Activated T-helper 17 cell treated with anti-CD3 and anti-CD28 coated beads, Interleukin-2, amount 50 U/mL, for 72 hours (primary cell): ENCODE measurements at places on chromosomes 13 and 19.

- ATAC-seq: no peak
These were observed 29.3 kb downstream of the C1QTNF9 start for GRCh38 chr13:24338721-24339120.

DNA sequence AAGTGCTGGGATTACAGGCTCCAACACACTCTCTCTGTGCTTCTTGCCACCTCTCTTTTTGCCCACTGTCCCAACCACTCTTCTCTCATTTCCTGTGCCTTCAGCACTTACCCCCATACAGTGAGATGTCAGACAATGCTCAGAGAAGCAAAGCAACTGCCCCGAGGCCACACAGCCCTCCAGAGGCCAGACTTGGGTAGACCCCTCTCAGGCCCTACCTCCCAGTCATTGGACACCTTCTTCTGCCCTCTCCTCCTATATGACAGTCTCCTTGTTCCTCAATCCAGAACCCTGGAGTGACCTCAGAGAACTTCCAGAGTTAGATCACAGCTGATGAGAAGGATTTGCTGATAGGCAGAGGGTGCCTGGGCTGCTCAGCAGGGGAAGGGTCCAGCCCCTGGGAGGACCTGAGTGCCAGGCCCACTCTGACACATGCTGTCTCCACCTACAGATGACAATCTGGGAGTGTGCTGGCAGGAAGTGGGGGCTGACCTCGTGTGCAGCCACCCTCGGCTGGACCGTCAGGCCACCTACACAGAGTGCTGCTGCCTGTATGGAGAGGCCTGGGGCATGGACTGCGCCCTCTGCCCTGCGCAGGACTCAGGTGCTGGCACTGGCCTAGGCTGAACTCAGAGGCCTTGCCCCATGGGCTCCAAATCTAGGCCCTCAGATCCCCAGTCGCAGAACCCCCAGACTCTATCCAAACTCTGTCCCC, 24.4 kb downstream of the LTBP4 start:
- ATAC-seq: peak; percentile 20

- ATAC-seq: no peak
These were observed 5.2 kb downstream of the REXO1 start for GRCh38 chr19:1843116-1843515.

- ATAC-seq: no peak
These were observed 6.8 kb downstream of the FUT6 start for GRCh38 chr19:5832527-5833216.

- ATAC-seq: no peak
These were observed 1272.1 kb upstream of the PCDH20 start for GRCh38 chr13:62687732-62688131.

- no peak for ATAC-seq
These were observed 684.5 kb upstream of the SLITRK1 start for GRCh38 chr13:84566780-84567179.

GRCh38 chr19:35223084-35223790, 5.3 kb downstream of the FAM187B start:
- ATAC-seq: no peak

DNA sequence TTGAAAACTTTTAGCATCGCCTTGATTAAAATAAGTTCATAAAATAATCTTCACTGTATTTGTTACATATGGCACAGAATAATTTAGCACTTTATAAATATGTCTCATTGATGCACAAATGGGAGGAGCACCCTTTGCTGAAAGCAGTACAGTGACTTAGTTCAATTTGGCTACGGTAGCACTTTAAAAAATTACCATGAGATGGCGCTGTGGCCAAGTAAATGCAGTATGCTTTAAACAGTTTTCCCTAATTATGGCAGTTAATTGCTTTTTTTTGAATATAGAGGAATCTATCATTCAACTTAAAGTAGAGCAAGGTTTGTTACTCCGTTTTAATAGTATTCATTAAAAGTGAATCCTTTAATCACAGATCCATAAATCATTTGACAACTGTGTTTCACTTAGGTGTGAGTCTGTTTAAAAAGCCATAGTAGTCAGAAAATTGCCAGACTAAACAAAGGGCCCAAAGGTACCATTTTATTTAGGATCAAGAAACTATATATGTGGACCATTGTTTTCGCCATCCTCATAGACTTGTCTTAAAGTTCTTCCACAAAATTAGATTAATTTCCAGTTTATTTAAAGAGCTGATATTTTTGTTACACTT, 34.7 kb upstream of the ESD start:
- no peak for ATAC-seq

GRCh38 chr19:7069904-7070226, 362 bp downstream of the ZNF557 start:
- no peak for ATAC-seq

- ATAC-seq: no peak
These were observed 29.4 kb downstream of the DNAJC3 start for GRCh38 chr13:95706356-95706755.

- no peak for ATAC-seq
These were observed 78.9 kb downstream of the LNX2 start for GRCh38 chr13:27541386-27541785.

GRCh38 chr19:51802775-51803174, 7.8 kb downstream of the FPR3 start:
- no peak for ATAC-seq
